Activated CD4-positive, alpha-beta memory T cell treated with anti-CD3 and anti-CD28 coated beads, Interleukin-2, amount 10 ng/mL, durations not matched to agents 7 days and 5 days (primary cell): ENCODE measurements at places on chromosomes 3 and 15. TPM values are rescaled to one million over a fixed set of nuclear protein-coding genes. Genes with fewer than 3 reads are reported as not detected.

TMCO5A gene
- not detected for total RNA-seq

DNA sequence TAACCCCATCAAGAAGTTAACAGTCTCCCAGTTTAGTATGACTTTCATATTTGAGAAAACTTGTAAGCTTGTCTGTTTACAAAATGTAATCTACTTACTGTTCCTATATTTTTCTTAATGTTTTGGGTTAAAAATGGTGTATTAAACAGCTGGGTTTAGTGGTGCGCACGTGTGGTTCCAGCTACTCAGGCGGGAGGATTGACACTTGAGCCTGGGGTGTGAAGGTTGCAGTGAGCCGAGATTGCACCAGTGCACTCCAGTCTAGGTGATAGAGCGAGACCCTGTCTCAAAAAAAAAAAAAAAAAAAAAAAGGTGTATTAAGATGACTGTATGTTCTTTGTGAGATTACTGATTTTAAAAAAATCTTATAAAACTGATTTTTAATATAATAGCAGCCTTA lies 69.3 kb downstream of the BBX start:
- no peak for DNase-seq

- no peak for DNase-seq
These were observed 156.9 kb upstream of the EIF1B start for GRCh38 chr3:40152482-40153133.

GRCh38 chr3:161142486-161142885 lies 37.3 kb upstream of the B3GALNT1 start:
- DNase-seq = no peak

GRCh38 chr3:119294696-119295671 lies 801 bp downstream of the ARHGAP31 start:
- peak; percentile 50 for DNase-seq

DNA sequence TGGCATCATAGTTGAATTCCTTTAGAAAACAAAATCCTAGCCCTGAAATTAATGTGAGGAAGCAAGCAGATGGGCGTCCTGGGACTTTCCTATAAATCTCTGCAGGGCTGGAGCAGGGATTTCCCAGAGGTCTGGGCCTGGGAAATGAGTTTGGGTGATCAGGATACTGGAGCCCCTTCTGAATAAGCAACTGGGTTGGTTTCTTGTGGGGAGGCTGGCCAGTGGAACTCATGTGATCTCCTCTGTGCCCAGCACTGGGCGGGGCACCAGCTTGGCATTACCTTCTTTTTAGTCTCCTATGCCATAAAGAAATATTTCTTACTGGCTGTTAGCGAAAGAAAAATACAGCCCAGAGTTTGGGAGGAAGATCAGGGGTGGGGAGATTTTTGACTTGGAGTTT lies 1.7 kb downstream of the THSD4 start:
- no peak for DNase-seq

DNA sequence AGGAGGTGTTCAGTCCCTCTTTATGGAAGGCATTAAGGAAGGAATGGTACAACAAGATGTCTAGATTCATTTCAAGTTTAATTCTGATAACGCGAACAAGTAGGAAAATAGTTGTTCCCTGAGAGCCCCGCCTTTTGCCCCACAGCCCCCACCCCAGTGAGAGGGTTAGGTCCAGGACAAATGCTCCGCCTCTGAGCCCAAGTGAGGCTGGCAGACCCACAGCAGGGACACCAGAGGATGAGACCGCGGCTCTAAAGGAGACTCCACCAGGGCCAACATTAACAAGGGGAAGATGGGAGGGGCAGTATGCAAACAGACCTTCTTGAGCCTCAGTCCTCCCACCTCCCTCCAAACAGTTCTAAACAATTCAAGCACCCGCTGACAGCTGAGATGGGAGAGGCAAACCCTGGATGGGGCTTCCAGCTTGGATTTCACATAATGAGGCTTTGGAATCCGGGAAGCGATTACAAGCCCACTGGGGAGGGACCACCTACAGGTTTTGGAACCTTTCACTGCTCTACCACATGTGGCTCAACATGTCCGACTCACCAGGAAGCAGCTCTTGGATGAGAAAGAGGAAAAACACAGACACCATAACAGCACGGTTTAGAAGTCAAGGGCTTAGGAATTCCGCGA lies 42.9 kb upstream of the IREB2 start:
- no peak for DNase-seq

- DNase-seq = no peak
These were observed 553.7 kb upstream of the LMCD1 start for GRCh38 chr3:7947930-7948329.

DNA sequence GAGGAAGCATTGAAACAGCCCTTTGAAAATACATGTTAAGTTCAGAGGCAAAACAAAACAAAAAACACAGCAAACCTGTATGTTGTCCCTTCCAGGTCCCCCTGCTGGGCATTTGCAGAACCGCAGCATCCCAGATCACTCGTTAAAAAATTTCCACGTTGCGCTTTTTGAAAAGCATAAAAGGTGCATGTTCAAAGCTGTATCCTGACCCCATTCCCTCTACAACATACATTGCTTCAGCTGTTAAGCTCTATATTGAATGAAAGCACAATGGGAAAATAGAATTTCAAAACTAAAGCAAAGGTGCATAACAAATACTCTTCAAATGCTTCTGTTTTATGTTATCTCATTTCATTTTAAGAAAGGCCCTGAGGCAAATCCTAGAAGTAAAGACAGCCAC lies 328.3 kb downstream of the THSD4 start:
- peak; percentile 36 for DNase-seq

GRCh38 chr3:123640740-123641462 lies 56.0 kb upstream of the HACD2 start:
- no peak for DNase-seq

FGF7 gene
- total RNA-seq = not detected

VPS8 gene
- 61.2 TPM for total RNA-seq

DNA sequence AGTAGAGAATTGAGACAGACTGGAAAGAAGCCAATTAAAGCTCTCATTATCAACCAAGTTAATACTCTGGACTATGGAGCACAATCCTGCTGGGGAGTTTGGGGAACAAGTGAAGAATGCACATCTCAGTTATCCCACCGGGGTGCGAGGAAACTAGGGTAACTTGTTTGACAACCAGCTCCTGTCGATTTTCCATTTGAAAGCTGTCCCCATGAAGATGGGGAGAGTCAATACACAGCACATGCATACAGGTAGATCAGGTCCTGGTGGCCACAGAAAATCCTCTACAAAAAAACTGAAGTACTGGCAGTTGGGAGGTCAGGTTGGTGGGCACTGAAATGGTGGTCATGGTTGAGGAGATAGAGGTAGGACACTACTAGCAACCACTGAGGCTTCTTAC lies 25.7 kb upstream of the GRAMD1C start:
- no peak for DNase-seq

MYO1E gene
- 46.1 TPM for total RNA-seq

DNA sequence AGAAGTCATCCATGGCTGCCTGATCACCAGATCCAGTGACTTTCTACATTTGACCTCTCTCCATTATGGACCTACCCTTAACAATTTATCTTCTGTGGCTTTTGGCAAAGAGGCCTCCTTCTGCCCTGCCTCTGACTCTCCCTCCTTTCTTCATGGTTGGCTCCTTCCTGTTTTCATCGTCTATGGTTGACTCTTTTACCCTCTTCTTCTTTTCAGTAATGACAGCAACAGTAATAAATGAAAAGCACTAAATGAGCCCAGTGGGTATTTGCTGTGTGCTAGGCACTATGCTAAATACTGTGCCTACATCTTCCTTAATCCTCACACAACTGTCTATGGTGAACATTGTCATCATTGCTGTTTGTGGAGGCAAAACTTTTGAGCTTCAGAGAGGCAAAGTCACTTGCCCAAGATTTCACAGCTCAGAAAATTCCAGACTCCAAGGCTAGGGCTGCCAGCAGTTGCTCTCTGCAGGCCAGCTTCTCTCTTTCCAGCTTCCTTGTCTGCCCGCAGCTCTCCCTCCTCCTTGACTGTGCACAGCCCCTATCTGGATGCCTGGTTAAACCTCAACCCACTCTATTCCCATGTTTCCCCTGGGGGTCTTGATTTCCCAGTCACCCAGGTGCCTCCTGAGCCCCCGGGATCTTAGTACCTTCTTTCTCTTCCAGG lies 24.6 kb downstream of the ITPR1 start:
- no peak for DNase-seq

GRCh38 chr15:80379693-80380092 lies 24.5 kb upstream of the ARNT2 start:
- no peak for DNase-seq

CYP1A2 gene
- not detected for total RNA-seq

DNA sequence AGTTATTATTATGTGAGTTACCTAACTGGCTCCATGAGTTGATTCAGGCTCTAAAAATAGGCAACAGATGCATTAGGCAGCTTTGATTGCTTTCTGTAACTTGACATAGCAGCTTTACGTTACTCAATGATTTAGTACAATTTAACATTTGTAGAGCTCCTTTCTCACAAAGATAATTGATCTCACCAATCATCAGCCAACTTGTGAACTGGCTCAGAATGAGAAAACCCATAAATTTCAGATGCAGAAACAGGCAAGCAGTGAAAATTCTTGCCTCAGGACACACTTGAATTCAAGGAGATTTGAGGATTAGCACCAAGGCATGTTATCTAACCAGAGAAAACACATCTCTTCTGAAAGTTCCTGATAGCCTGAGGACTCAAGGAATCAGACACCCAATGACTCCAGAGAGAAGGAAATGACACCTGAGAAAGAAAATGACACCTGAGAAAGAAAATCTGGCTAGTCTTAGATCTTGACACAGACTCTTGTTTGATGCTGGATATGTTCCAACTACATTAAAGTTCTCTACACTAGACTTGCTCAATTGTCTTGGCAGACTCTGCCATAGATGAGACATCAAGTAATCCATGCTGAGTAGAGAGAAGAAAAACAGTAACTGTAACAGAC lies 315.1 kb upstream of the CBLB start:
- no peak for DNase-seq
